SJCRH30 (cell line): ENCODE measurements at places on chromosomes 7 and 10.
A peak's percentile ranks its signal among the peaks of the same experiment; 100 is the strongest.

GRCh38 chr7:3404501-3404900, 103.4 kb downstream of the SDK1 start:
- peak; percentile 58 for DNase-seq

GRCh38 chr7:92528958-92529264, 316 bp downstream of the RBM48 start:
- DNase-seq, result no peak

DNA sequence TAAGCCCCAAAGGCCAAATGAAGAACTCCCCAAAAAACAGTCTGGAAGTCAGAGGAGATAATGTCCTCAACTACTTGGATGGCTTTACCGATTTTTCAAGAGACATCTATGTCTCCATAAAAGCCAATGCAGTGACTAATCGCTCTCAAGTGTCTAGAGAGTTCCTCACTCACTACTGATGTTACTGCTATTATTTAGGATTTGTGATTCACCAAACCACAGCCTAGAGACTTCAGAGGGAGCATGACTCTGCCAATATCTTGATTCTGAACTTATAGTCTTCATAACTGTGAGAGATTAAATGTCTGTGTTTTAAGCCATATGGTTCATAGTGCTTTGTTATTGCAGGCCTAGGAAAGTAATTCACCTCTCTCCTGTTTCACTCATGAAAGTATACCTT, 160.2 kb downstream of the IPMK start:
- DNase-seq, result no peak

GRCh38 chr7:106915407-106915806, 50.3 kb downstream of the PIK3CG start:
- DNase-seq, result no peak

GRCh38 chr7:18565337-18565736, 69.8 kb downstream of the HDAC9 start:
- no peak for DNase-seq
